Gastrocnemius medialis (tissue), 4 donors: ENCODE measurements at places on chromosomes 1 and 21. TPM values are rescaled to one million over a fixed set of nuclear protein-coding genes. Genes with fewer than 3 reads are reported as not detected.

HSPG2 gene
- total RNA-seq: 79.2 TPM

TNFRSF14 gene
- total RNA-seq: 3.4 TPM

GRCh38 chr21:42779431-42779861 lies 99.9 kb downstream of the WDR4 start:
- DNase-seq: no peak
- H3K4me3 ChIP-seq: no peak overlapping the region
- H3K4me1 ChIP-seq: no peaks in the 10 kb centered on the region
- H3K27ac ChIP-seq: no peak overlapping the region

- H3K4me1 ChIP-seq: no peaks in the 10 kb centered on the region
- H3K27ac ChIP-seq: no peak overlapping the region
- H3K36me3 ChIP-seq: no peaks in the 10 kb centered on the region
- H3K4me3 ChIP-seq: no peak overlapping the region
- H3K27me3 ChIP-seq: no peaks in the 10 kb centered on the region
Observed at GRCh38 chr1:171343727-171344472, 29.9 kb downstream of the FMO4 start.

- no peak for DNase-seq
- no peaks in the 10 kb centered on the region for H3K36me3 ChIP-seq
- no peak overlapping the region for H3K27ac ChIP-seq
- no peaks in the 10 kb centered on the region for H3K4me1 ChIP-seq
- no peaks in the 10 kb centered on the region for H3K27me3 ChIP-seq
Observed at GRCh38 chr1:30695439-30695841, 27.9 kb downstream of the MATN1 start.
